ENCODE measurements at places on chromosomes 2 and 18.

DNA sequence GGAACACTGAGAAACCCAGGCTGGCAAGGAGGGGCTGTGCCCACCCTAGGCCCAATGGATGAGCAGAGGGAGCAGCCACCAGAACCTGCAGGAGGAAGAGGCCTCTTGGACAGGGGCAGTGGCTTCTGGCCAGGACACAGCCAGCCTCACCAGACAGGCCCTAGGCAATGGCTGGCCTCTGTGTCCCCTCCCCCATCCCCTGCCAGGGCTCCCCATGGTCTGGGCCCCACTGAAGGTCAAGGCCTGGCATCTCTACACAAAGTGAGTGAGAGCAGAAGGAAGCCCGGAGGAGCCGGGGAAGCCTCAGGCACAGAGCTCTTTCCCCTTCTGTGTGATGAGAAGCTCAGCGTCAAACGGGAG lies 6.3 kb downstream of the PRLH start:
- no peak for DNase-seq

GRCh38 chr2:189086250-189086649 lies 93.3 kb downstream of the COL5A2 start:
- no peak for DNase-seq

- DNase-seq = no peak
Measured at GRCh38 chr2:128635361-128635900, 316.8 kb upstream of the HS6ST1 start.

DNA sequence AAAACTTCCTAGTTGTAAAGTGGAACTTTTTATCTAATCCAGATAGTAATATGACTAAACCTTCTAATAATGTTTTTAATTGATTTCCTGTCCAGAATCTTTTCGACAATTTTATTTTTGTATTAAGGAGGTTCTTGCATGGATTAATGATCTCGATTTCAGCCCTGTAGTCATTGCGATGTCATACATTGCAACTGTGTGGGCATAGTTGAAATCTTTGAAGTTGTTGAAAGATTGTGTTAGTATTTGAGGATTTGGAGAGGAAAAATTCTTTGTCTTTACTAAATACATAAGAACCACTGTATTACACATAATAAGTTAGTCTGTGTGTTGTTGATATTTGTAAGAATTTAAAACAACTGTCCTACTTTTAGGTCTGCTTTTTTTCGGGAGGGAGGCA lies 31.1 kb downstream of the ACSL3 start:
- no peak for DNase-seq

DNA sequence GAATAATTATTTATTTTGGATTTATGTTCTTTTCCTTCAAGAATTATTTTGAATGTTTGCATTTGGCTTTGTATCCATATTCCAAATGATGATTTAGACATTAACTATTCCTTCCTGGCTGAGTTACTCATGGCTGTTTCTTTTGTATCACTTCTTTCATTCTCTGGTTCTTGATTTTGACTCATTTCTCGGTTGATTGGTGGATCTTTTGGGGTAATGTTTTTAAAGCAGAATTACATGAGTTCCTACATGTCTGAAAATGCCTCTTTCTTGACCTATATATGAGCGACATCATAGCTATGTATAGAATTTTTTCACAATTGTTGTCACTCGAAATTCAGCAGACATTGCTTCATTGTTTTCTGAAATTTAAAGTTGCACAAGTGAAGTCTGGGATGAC lies 39.5 kb downstream of the CYP26B1 start:
- DNase-seq = no peak

DNA sequence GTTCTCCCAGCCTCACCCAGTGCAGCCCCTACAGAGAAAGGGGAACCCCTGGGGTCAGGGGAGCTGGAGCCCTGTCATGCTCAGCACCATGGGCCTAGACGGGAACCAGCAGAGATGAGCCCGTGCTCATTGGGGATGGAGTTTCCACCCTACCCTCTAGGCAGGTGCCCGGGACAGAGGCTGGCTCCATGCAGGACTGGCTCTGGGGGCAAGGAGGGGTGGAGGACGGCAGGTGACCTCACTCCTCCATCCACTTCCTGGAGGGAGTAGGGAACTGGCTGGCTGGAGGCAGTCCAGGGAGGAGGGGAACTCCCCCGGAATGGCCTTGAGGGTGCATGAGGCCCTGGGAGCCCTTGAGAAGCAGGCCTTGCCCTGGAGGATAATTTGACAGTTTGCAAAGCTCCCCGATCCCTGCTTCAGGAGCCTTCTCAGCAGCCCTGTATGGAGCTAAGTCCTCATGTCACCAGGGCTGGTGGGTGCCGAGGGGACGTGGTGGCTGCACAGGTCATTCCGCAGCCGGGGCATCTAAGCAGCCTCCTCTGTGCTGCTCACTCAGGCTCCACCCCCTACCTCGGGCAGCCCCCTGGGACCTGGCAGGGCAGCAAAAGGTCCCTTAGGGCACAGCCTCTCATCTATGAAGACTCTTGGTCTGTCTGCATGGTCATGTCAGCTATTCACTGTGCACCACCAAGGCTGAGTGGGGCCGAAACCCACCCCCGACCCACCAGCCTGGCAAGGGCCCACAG lies 2.1 kb downstream of the NEURL3 start:
- no peak for DNase-seq

- DNase-seq = peak; percentile 62
Measured at GRCh38 chr2:206700156-206700555, 18.0 kb downstream of the DYTN start.

- no peak for DNase-seq
Measured at GRCh38 chr18:11909061-11909455, 941 bp upstream of the MPPE1 start.

DNA sequence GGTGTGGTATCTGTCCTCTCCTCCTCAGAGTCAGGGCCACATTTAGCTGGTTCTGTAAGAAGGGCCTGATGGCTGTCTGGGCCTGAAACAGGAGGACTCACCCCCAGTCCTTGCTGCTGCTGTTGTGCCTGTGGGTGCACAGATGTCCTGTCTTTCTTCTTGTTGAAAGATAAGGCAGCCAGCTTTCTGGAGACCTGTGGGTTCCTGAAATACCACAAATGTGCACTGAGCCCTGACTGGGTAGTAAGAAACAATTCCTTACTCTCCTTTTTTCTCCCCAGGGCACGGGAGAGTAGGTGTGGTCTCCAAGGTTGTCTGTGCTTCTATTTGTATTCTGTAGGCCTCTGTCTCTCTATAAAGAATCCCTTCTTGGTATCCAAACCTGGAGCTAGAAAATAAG lies 96.2 kb upstream of the DLX2 start:
- no peak for DNase-seq

DNA sequence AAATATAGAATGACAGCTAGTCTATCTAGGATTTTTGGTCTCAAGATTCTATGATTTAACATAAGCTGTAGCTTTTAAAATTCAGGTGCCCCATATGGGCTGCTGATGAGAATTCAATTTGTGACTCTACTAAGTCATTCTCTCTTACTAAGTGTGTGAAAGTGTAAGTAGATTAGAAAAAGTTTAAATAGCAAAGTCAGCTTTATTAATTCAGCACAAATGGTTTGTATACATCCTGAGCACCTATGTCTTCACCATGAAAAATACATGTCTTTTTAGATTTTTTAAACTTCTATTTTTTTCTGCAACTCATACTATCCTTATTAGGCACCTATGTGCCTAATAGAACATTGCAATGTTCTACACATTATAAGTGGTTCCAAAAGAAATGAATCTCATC lies 157.1 kb downstream of the METTL4 start:
- DNase-seq = no peak

GRCh38 chr2:181516992-181517391 lies 59.8 kb downstream of the ITGA4 start:
- DNase-seq = no peak

DNA sequence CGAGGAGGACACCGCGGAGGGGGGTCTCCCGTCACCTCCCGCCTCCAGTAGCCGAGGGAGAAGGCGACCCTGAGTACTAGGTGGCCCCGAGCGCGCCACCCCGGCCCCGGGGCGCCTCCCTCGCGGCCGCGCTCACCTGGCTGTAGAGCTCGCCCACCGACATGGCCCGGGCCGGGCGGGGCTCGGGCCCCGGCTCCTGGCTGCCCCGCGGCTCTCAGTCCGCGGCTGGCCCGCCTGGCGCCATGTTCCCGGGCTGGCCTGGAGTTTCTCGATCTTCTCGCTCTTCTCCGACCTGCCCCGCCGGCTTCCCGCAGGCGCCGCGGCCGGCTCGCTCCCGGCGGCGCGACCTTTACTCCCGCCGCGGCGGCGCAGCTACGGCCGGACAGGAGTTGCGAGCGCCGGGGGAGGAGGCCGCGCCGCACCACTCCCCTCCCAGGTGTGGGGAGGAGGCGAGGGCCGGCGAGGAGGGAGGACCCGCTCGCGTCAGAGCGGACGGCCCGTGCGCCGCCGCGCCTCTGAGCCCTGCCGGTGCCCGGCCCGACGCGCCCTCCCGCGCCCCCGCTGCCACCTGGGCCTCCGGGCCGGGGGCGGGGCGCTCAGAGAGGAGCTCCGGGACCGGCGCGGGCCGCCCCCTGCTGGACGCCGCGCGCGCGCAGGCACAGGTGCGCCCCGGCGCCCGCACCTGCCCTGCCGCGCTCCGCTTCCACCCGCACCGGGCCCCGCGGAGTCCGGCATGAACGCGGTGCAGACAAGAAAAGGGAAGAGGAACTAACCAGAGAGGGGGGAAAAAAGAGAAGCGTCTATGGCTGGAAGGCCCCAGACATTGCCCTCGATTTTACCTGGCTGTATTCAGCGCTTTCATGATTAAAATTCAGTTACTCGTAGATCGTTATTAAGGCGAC lies at the start of gene MYO5B:
TSS of gene MYO5B (minus strand) at position 517 of the 902 bp plus-strand sequence. CDS start at position 163, 354 bp downstream.
- no peak for DNase-seq

- DNase-seq = no peak
Measured at GRCh38 chr2:140734992-140735391, 1395.8 kb downstream of the LRP1B start.

DNA sequence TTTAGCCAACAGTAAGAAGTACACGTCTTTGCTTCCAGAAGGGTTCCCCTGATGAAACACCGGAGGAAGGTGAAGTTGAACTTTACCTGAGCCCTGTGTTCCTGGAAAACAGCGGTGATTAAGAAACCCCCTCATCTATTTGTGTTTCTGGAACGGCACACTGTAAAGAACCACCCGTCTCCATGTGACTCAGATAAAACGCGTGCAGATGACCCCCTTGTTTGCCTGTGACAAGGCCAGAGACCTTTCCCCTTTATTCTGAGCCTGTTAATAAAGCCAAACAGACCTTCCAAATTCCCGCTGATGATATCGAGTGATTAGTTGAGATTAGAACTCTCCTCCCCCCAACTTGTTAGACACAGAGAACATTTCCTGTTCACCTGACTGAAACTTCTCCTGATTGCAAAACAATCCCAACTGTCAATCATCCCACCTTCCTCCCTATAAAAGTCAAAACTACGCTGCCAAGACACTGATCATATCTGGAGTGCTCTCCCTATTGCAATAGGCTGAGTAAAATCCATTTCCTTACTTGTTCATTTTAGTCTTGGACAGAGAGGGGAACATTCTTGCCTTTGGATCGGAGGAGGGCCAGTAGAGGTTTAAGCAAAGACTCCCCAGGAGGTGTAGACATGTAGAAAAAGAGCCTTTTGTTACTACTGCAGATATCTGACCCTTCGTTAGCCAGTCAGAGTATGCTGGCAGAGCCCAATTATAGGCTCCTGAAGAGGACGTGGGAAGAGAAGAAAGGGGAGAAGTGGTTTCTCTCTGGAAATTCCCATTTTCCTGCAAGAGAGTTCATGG lies 914 bp upstream of the IWS1 start:
- no peak for DNase-seq

GRCh38 chr18:30915336-30915988 lies 127.1 kb downstream of the DSC3 start:
- no peak for DNase-seq

- no peak for DNase-seq
Measured at GRCh38 chr2:19474128-19474527, 115.7 kb upstream of the OSR1 start.

DNA sequence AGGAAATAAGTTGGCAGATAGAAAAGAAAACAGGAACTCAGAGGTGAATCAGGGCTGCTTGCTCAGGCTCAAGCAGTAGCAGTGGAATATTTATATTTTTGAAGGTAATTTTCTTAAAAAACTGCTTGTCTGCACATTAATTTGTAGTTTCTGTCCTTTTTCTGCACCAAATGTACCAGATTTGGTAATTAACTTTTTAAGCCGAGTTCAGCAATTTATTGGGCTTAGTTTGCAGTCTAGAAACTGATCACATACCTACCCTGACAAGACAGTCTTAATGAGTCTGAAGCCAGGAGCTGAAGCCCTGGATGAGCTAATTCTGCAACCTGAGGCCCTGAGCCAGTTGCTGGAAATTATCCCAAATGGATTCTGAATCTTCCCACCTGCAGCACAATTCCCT lies 647.0 kb downstream of the TDRD15 start:
- peak; percentile 37 for DNase-seq

- DNase-seq = peak; percentile 36
Measured at GRCh38 chr18:67417864-67418523, 98.5 kb downstream of the DSEL start.

DNA sequence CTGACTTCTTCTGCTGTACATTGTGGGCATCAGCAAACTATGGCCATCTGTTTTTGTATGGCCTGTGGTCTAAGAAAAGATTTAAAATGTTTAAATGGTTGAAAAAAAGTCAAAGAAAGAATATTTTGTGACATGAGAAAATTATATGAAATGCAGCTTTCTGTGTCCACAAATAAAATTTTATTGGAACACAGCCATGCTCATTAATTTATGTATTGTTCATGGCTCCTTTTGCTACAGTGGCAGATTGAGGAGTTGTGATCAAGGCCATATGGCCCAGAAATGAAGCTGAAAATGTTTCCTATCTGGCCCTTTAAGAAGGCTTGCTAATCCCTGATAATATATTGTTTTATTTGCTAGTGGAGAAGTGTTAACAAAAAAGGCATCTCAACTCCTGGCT lies 162.0 kb downstream of the SLC4A3 start:
- no peak for DNase-seq

- no peak for DNase-seq
Measured at GRCh38 chr18:26902291-26902690, 36.8 kb upstream of the AQP4 start.

- no peak for DNase-seq
Measured at GRCh38 chr18:32257084-32257785, 67.4 kb downstream of the MEP1B start.

GRCh38 chr2:38293152-38293865 lies 83.8 kb downstream of the ATL2 start:
- DNase-seq = no peak

- no peak for DNase-seq
Measured at GRCh38 chr2:97948926-97949325, 46.8 kb downstream of the TMEM131 start.

- DNase-seq = no peak
Measured at GRCh38 chr2:31014516-31014915, 123.7 kb downstream of the GALNT14 start.

DNA sequence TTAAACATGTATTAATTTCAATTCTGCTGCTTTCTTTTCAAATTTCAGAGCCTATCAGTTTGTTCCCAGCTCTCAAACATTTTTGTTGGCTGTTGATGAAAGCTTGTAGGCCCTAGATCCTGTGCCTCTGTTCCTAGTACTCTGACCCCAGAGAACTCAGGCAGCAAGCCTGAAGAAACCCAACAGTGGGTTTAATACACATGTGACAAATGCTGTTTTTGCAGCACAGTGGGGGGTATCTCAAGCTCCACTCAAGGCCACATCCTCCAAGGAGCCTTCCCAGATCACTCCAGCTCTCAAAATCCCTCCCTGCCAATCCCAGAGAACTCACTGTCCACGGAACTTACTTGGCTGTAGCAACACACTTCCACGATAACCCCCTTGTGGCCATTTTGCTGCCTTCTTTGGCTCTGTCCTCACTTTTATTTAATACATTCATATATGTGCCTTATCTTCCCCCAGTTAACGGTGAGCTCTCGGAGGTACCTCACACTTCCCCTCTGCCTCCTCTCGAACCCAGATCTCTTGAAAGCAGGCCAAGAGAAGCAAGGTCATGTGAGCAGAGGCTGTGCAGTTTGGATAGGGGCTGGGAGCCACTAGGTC lies 122.4 kb downstream of the TNS1 start:
- no peak for DNase-seq

GRCh38 chr2:202911203-202911511 lies 316 bp downstream of the WDR12 start:
- DNase-seq = no peak
